ENCODE measurements at places on chromosomes 12 and 14.
A peak's percentile ranks its signal among the peaks of the same experiment; 100 is the strongest.

DNA sequence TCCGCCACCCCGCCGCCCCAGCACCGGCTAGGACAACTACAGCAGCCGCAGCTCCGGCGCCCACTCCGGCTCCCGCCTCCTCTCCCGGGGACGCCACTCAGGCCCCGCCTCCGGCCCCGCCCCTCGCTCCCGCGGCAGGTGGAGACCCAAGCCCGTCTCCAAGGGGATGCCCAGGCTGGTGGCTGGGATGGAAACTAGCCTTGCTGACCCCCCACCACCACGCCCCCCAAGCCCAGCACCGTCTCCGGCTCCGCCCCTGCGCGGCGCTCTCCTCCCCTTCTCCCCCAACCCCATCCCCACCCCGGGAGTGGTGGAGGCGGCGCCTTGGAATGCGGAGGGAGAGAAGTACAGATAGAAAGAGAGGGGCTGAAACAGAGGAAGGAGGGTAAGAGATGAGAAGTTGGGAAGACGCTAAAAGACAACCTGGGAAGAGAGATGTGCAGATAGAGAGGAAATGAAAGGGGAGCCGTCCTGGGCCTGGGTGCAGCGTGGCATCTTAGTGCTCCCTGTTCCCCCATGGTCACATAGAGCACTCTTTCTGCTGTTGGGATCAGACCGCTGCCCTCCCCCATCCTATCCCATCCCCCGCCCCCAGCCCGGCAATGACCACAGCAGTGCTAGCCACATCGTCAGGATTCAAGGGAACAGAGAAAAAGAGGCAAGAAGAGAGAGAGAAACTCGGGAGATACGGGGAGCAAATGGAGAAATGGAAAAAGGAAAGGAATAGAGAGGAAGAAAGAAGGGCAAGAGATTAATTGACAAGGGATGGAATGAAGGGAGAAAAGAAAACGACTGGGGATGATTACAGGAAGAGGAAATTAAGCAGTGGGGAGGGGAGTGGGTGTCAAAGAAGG lies at the start of gene ITGA7:
ITGA7 (minus strand) TSS at position 64 of the 854 bp plus-strand sequence. CDS start 222 bp downstream, outside the sequence.
- DNase-seq: peak; percentile 82

GRCh38 chr12:51262758-51263177 lies 7.4 kb downstream of the SMAGP start:
- no peak for DNase-seq

GRCh38 chr14:32074887-32075572 lies 2.1 kb upstream of the ARHGAP5 start:
- no peak for DNase-seq

GRCh38 chr14:22070119-22070982 lies 396.7 kb upstream of the OR4E1 start:
- DNase-seq: no peak

DNA sequence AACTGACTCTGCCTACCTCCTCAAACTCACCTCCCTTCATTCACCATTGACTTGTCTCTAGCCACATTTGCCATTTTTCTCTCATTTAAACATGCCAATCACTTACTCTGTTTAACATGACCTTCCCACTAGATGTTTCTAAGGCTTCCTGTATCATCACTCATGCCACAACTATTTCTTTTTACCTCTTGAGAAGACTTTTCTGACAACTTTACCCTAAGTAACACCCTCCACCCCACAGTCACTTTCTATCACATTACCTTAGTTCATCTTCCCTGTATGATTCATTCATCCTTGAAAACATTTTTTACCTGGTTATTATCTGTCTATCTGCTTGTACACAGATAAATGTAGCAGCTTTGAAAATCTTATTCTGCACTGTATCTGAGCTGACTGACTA lies 19.4 kb downstream of the PLCZ1 start:
- DNase-seq: no peak

- DNase-seq: peak; percentile 68
These were observed 133.1 kb downstream of the PRIMA1 start for GRCh38 chr14:93655078-93655750.

DNA sequence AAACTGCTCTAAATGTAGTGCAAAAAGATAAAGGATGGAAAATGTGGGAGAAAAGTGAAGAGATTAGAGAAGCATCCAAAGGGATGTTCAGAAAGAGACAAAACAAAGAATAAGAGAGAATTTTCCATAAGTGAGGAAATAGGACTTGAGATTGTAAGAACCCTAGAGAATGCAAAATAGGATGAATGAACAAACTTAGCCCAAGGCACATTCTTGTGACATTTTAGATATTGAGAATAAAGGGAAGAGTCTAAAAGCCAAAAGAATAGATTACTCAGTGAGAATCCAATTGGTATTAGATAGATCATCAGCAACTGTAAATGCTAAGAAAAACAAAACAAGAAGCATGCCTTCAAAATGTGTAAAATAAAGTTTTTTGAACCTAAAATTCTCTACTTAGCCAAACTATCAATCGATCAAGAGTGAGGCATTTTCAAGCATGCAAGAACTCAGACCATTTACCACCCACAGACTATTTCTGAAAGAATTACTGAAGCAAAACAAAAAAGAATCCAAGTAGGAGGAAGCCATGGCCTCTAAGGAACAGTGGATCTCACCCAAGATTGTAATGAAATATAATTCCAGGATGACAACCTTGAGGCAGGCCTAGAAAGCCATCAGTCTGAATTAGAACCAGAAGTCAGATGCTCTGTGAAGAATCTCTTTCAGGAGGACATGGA lies 33.5 kb downstream of the DYRK2 start:
- DNase-seq: no peak

DNA sequence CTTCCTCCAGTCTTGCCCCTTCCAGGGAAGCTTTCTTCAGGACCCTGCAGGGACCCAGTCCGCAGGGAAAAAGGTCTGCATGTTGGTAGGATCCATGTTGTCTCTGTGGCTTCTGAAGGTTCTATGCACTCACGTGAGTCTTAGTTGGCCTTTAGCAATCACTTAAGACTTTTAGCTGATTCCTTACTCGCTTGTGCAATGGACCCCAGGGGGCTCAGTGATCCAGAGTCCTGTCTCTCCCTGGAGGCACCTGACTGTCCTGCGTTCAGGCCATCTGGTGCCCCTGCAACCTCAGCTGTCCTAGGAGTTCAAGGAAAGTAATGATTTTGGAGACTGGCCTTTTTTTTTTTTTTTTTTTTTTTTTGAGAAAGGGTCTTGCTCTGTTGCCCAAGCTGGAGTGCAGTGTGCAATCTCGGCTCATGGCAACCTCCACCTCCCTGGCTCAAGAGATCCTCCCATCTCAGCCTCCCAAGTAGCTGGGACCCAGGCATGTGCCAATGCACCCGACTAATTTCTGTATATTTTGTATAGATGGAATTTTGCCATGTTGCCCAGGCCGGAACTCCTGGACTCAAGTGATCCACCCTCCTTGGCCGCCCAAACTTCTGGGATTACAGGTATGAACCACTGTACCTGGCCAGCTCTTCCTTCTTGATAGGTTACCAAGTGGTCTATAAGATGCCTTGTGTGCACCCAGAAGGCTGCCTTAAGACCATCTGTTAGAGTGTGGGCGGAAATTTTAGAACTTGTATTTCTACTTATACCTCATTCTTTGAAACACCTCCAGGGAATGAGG lies 4.6 kb downstream of the IFI27L2 start:
- DNase-seq: no peak

DNA sequence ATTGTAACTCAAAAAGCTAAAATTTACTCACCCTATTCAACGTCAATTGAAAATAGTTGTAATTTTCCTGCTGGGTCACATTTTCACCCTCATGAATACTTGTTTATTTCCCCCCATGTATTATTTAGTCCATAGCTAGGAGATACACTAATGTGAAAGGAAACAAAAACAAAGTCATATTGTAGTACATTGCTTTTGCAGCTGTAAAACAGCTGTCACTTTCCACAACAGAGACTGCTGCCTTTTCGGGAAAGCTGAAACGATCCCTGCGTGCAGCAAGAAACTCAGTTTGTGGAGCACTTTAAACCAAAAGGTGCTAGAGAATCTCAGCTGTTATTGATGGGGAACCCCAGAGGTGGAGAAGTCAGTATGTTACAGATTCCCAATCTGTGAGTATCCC lies 4.3 kb downstream of the RACGAP1 start:
- no peak for DNase-seq

DNA sequence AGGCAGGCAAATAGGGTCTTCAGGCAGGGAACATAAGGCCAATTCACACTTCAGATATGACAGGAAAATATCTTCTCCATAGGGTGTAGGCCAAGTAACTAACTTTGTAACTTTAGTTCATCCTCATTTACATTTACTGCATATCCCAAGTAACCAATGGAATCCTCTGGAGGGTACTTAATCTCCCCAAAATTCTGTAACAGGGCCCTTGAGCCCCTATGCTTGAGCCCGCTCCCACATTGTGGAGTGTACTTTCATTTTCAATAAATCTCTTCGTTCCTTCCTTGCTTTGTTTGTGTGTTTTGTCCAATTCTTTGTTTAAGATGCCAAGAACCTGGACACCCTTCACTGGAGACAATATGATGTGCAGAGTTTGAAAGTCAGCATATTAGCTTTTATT lies 45.3 kb downstream of the FSCB start:
- DNase-seq: no peak

GRCh38 chr14:92520102-92521057 lies 6.8 kb downstream of the RIN3 start:
- DNase-seq: no peak

- peak; percentile 58 for DNase-seq
These were observed 1.1 kb downstream of the ETV6 start for GRCh38 chr12:11650286-11651281.

- no peak for DNase-seq
These were observed 67.8 kb downstream of the MAP3K9 start for GRCh38 chr14:70741482-70741881.

GRCh38 chr14:33567023-33567728 lies 383.7 kb downstream of the EGLN3 start:
- no peak for DNase-seq

DNA sequence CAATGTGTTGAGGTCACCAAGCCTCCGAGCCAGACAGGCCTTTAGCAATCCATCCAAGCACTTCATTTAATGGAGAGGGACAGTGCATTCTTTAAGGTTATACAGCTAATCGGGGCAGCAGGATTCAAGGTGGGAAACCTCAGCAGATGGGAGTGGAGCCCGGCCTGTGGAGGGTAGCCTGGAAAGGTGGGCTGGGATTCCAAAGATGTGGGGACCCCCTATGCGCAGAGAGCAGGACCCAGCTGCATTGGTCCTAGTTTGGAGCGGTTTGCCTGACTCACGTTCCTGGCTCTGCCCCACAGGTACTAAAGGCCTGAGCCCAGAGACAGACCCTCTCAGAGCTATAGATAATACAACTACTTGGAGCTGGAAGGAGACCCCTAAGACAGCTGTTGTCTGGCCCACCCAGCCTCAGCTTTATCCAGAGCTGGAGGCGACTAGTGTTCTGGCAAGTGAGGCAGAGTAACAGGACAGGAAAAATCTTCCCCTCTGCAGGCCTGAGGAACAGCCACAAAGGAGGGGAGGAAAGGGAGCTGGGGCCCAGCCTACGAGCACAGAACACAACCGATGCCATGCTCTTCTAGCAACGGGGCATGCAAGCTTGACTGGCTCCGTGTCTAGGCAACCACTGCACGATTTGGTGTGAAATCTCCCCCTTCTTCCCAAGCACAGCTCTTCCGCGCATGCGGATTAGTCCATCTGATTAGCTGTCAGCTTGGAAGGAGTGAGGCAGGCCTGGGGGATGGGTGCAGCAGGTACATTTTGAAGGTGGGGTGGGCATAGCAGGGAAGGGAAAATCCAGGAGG lies 1.1 kb upstream of the MYH7 start:
- no peak for DNase-seq

GRCh38 chr12:468671-469389 lies 9.1 kb downstream of the B4GALNT3 start:
- no peak for DNase-seq

- DNase-seq: no peak
These were observed 486.5 kb downstream of the ZFP36L1 start for GRCh38 chr14:68306265-68306933.

GRCh38 chr14:51908086-51908485 lies 47.7 kb downstream of the GNG2 start:
- no peak for DNase-seq

GRCh38 chr12:28035500-28035899 lies 63.0 kb upstream of the PTHLH start:
- DNase-seq: no peak

- no peak for DNase-seq
These were observed 22.6 kb upstream of the ATP2A2 start for GRCh38 chr12:110258466-110258865.

GRCh38 chr14:51298895-51299294 lies 58.8 kb downstream of the TMX1 start:
- DNase-seq: no peak

DNA sequence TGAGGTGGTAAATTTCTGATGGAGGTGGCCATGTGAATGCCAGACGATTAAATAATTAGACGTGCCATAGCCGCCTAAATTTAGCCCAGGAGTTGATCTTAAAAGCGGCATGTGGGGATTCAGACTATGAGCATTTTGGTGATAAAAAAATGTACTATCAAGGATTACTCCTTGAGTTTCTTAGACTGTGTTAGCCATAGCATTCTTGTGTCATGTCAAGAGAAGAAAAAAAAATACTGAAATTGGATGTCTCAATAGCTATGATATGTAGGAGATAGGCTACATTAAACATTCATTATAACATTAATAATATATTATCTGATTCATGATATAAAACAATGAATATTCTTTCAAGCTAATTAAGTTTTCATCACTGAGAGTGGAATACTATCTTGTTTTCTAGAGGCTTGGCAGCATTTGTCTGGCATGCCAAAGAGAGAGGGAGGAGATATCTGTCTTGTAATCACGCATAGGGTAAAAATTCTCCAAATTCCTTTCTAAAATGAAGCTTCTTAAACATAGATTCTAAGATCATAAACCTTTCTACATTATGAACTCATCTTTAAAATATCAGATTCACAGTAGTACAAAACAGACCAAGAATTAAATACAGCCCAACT lies 727.0 kb downstream of the C12orf50 start:
- DNase-seq: no peak

DNA sequence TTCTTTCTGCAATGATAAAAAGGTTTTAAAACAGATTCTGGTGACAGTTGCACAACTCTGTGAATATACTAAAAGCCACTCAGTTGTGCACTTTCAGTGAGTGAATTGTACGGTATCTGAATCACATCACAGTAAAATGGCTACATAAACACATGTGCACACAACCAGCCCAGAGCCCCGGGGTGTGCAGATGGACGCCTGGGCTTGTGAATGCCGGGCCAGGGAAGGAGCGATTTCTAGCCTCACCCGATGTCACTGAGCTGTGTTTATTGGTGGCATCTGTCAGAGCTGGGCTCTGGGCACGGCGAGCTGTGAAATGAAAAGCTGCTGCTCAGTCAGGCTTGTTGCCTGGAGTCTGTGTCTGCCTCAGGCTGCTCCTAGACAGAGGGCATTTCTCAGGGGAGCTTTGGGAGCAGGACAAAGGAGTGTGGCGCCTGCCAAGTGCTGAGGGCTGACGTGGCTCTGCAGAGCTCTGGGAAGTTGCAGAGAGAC lies 25.9 kb downstream of the RHOF start:
- DNase-seq: no peak

DNA sequence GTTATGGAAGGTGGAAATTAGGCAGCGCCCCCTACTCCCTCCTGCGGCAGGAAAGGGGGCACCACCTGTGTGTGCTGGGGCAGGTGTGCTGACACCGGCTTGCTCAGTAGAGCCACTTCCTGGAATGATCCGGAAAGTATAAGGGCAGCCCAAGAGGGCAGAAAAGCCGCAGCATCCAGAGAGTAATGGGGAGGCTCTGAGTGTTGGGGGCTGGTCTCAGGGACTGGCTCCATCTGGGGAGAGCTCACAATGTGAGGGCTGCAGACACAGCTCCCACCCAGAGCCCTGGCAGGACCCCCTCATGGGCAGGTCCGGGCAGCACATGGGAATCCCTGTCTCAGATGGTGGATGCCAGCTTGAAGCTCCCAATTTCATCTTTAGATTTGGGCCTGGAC lies 187.6 kb upstream of the C14orf180 start:
- DNase-seq: no peak

- DNase-seq: no peak
These were observed 14.1 kb downstream of the ARF3 start for GRCh38 chr12:48943221-48943620.

All from NCI-H345 (cell line).